ENCODE measurements at places on chromosomes 7 and 10.

- no peak for DNase-seq
Measured at GRCh38 chr7:108114117-108114841, 15.9 kb downstream of the LAMB4 start.

DNA sequence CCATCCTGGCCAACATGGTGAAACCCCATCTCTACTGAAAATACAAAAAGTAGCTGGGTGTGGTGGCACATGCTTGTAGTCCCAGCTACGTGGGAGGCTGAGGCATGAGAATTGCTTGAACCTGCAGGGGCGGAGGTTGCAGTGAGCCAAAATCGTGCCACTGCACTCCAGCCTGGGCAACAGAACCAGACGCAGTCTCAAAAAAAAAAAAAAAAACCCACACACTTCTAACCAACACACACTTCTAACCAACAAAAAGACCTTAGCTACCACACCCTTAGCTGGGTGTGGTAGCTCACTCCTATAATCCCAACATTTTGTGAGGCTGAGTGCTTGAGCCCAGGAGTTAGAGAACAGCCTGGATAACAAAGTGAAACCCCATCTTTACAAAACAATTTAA, 33.9 kb upstream of the SPOCK2 start:
- no peak for DNase-seq

DNA sequence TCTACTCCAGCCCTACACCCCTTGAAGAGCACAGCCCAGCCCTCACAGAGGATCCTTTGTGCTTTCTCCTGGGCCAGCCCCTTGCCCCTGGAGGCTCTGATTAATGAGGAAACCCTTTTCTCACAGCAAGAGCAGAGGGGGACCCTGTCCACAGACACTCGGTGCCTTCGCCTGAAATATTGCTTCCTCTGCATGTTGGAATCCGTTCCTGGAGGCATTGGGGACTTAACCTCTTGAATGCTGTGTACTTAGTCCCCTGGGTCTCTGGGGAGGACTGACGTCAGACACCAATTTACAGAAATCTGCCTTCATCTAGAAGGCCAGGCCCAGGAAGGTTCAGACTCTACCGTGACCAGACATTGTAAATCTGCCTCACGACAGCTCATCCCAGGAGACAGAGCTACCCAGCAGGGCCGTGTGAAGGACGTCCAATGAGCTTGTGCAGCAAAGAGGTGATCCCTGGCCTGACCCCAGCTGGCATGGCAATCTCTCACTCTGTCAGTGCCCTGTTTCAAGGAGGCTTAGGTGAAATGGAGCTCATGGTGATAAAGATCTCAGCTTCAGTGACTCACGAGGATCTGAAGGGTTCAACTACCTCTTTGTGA, 8.1 kb upstream of the TMEM72 start:
- peak; percentile 12 for DNase-seq

GRCh38 chr7:36203071-36203790, 50.2 kb downstream of the EEPD1 start:
- no peak for DNase-seq

DNA sequence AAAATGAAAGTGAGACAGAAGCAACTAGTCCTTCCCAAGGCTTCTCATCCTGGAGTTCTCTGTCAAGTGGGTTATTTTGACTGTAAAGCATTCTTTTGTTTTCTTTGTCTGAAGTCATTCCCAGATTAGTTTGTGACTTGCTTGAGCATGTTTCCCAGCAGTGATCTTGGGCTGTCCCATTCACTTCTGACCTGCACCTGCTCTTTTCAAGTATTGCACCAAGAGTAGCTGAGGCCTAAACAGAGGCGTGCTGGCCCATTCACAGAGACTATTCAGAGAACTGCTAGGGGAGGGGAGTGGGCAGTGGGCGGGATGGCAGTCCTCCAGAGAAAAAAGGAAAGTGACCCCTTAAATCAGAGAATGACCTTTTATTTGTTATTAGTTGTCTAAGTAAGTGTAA, 61.3 kb downstream of the CACNA2D1 start:
- DNase-seq: no peak

GRCh38 chr10:47023237-47024045, 112.2 kb downstream of the PTPN20 start:
- no peak for DNase-seq

- DNase-seq: no peak
Measured at GRCh38 chr10:61941202-61941681, 39.7 kb downstream of the ARID5B start.

- no peak for DNase-seq
Measured at GRCh38 chr10:102650655-102651454, 6.6 kb downstream of the TRIM8 start.

DNA sequence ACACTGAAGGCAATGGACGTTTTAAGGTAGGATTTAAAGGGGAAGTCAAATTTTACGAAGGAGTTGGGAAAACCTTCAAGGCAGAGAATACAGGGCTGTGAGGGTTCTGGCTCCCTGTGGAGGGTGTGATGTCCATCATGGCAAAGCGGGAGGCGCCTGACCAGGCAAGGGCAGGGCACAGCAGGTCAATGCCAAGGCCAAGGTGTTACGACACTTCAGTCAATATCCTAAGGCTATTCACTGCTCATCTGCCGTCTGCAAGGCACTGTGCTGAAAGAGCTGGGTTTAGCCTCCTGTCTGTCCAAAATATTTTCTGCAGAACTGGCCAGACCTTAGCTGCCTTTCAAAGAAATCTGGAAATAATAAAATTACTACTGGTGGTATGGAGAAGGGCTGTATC, 297.9 kb upstream of the MGMT start:
- DNase-seq: no peak

DNA sequence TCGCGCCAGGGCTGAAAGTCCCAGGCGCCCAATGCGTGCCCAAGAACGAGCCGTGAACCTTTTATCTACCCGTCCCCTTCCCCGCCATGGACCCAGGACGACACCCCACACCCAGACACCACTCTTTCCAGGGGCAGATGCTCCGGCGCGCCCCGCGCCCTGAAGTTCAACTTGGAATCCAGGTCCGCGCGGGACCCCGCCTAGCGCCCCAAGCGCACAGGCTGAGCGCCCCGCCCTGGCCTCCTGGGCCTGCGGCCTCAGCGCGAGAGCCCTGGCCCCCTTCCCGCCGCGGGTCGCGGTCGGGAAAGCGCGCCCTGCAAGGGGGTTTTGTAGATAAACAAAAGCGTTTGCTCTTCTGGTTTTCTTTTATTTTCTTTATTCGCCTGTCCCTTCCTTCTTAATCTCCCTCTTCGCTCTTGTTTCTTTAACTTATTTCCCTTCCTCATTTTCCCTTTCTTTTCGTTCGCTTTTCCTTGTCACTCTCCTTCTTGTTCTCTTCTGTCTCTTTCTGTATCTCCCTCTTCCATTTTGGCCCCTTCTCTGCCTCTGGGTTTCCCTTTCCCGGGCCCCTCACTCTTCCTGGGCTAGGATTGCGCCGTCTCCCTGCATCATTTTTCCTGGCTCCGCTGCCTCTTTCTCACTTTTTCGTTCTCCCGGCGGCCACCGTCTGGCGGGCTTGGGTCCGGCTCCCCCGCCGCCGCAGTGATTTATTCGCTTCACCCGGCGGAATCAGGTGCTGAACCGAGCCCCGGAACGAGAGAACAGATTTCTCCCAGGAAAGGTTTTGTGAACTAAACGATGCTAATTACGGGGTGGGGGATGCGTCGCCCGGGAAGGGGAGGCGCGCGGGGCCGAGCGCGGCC, 15.3 kb upstream of the PAX2 start:
- DNase-seq: no peak

DNA sequence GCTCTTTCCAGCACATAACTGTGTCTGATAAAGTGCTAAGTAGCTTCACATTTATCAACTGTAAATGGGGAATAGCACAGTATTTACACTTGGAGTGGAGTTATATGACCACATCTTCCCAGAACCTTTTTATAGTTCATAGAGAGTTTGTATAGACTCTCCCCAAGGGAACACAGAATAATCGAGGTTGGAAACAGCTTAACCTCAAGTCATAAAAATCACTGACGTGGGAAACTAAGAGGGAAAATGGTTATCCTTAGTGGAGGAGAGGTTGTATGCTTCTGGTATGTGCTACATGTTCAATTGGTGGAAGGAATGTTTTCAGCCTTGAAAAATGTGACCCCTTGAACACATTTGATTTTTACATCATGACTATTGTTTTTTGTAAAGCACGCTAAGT, 167.9 kb upstream of the KIAA1217 start:
- DNase-seq: no peak

DNA sequence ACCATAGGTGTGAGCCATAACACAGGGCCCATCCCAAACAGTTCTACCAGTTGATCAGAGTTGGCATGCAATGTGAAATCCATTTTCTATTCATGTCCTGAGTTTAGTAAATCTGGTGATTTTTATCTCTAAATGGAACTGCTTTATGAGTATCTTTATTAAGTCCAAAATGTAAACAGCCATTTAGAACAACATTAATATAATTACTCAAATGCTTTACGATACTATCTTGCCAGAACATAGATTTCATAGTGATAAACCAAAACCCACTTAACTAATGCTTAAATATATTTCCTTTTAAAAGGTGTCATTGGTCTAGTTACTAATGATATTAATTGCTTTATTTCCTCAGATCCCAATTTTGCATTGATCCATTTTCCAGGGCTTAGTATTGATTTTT, 80.7 kb downstream of the PLCE1 start:
- DNase-seq: no peak

DNA sequence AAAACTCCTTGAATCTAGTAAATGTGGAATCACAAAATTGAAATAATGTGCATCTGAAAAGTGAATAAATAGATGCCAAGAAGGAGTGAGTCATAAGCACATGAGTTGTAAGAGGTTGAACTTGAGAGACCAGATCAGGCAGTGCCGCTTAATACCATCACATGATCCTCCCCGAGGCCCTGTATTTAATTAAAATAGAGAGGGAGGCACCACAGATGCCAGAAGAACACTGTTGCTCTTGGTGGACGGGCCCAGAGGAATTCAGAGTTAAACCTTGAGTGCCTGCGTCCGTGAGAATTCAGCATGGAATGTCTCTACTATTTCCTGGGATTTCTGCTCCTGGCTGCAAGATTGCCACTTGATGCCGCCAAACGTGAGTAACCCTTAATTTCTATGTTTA, at the start of gene GPNMB:
TSS of gene GPNMB (plus strand) at position 221 of the 400 bp plus-strand sequence. CDS start at position 304, 83 bp downstream.
- DNase-seq: no peak

GRCh38 chr10:117424883-117425649, 49.8 kb upstream of the PDZD8 start:
- DNase-seq: no peak

DNA sequence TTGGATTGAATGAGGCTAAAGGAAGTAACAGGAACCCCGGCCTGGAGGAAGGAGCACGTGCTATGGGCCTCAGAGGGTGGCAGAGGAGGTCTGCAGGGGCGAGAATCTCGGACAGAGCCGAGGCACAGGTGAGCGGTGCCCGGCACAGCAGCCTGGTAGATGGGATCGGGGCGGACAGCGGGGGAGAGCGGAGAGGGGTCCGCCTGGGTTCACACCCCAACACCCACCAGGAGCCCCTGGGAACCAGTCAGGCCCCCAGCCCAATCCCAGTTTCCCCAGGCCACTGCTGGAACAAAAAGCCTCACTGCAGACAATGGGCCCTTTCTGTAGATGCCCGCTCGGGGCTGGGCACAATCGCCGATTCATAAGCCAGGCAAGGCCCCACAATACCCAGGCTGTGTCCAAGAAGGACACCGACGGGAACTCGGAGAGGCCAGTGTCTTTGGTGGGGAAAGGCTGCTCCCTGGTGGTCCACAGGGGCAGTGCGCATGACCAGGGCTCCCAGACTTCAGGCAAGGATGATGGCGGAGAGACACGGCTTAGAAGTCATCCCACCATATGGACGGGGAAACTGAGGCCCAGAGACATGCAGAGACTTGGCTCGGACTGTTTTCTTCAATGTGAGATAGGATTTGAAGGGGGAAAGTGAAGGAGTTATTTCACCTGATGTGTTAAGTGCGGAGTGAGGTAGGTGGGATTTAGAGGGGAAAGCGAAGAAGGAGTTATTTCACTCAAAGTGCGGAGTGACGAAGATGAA, 106.9 kb upstream of the GPR26 start:
- peak; percentile 52 for DNase-seq

DNA sequence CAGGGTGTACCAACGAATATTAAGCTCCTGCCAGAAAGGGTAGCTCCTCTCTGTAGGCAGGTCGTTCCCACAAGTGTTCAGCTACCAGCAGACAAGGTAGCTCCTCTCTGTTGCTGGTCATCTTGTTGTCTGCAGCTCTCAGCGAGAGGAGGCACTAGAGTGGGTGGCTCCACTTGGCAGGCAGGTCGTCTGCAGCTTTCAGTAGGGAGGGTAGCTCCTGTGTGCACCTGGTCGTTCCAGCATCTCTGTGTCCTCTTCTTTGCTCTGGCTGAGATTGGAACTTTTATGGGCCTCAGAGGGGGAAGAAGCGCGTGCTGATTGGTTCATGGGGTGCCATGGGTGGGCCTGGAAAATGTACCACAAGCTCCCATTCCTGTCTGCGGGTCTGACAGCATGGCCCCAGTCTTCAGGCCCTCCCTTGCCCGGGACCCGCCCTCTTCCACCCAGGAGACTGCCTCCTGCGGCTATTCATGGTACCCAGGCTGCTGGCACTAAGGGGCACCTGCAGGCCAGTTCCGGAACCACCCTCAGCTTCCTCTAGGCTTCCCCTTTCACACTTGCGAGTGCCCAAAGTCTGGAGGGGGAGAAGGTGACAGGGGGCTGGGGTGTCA, 63.9 kb upstream of the CACNA2D1 start:
- peak; percentile 73 for DNase-seq

DNA sequence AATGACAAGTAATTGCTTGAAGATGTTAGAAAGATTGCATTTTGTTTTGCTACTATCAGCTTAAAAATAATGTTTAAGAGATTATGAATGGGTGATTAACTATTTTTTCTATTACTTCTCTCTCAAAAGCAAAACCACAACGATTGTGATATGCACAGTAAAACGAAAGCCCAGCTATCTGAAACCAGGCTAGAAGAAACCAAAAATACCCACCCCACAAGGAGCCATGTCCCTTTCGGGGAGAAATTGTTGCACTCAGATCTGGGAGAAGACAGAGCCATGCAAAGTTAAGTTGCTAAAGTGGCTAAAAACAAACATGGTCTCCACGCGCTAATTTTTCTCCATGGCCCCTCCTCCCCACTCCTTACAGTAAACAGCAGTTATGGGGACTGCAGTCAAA, 173.6 kb downstream of the RPS24 start:
- no peak for DNase-seq

DNA sequence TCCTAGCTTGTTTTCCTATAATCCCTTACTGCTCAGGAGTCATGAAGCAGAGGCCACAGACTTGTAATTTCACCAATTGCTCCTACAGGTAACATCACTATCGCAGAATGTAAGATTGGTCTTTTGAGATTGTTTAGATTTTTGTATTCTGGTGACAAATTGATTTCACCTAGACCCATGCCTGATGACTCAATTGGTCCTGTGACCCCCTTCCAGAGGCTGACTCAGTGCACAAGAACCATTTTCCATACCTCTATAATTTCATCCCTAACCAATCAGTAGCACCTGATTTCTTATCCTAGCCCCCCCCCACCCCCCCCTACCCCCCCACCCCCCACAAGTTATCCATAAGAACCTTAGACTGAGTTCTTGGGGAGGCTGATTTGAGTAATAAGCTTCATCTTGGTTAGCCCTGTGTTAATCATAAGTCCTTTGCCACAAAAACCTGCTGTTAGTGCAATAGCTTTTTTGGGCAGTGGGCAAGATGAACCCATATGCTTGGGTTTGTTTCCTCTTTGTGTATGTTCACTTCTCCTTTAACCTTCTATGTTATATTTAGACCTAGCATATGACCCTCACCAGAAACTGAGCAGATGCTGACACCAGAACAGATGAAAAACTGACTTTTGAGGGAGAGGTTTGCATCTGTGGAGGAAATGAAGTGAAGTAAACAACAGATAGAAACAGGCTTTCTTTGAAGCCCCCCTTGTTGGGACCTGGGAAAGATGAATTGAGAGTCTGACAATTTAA, 187.1 kb downstream of the KIF20B start:
- DNase-seq: no peak
